ENCODE measurements at places on chromosomes 1 and 21. TPM values are rescaled to one million over a fixed set of nuclear protein-coding genes. Genes with fewer than 3 reads are reported as not detected.

DNA sequence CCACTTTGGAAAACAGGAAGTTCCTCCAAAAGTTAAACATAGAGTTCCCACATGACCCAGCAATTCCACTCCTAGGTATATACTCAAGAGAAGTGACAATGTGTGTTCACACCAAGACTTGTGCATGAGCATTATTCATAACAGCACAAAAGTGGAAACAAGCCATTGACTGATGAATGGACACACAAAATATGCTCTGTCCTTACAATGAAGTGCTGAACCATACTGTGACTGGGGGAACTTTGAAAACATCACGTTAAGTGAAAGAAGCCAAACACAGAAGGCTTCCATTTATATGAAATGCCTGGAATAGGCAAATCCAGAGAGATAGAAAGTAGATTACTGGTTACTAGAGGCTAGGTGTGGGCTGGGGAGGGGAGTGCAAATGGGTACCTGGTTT is 150.3 kb downstream of the ZSCAN20 start:
- H3K36me3 ChIP-seq: no peaks in the 10 kb centered on the region
- no peak overlapping the region for H3K27ac ChIP-seq
- no peak for DNase-seq
- no peak overlapping the region for H3K4me3 ChIP-seq
- H3K27me3 ChIP-seq: no peaks in the 10 kb centered on the region

GRCh38 chr21:43190951-43191350 is 22.1 kb downstream of the CRYAA start:
- no peaks in the 10 kb centered on the region for H3K4me1 ChIP-seq
- no peak overlapping the region for H3K27ac ChIP-seq
- no peaks in the 10 kb centered on the region for H3K27me3 ChIP-seq
- H3K36me3 ChIP-seq: no peaks in the 10 kb centered on the region

GRCh38 chr1:2053217-2053616 is 3.0 kb downstream of the PRKCZ start:
- no peak overlapping the region for H3K27ac ChIP-seq
- H3K27me3 ChIP-seq: no peaks in the 10 kb centered on the region
- DNase-seq: no peak
- H3K4me3 ChIP-seq: no peak overlapping the region
- H3K36me3 ChIP-seq: peaks cover 4% of the 10 kb centered on the region

DNA sequence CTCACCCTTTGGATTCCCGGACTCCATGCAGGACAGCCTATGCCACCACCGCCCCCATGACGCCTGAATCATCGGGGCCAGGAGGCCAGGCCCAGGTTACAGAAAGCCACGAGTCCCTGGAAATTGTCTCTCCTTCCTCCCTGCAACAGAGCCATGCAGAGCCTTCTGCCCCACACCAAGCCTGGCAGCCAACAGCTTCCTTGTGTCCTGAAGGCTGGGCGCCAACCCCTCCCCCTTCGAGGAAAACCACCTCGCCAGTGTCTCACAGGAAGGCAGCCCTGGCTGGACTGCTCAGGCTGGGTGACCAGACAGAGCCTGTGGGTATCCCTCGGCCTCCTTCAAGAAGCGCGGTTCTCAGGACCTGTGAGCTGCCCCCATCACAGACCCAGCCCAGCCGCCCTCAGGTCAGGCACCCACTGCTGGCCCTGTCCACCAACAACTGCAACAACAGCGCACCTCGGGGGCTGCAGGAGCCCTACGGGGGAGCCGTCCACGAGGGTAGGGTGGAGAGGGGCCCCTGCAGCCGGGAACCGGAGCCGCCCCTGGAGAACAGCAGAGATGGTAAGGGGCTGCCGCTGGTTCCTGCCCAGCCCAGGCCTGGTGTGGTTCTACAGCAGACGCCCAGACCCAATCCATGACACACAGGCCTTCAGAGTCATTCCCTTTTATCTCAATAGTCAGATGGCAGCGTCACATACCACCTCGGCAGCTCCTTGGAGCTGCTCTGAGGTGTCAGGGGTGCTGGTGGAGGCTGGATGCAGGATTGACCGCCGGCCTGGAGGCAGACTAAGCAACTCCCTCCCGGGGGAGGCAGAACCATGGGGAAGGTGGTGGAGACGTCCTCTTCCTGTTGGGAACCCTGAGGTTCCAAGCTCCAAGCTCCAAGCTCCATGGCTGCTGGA is 23.7 kb downstream of the KIAA1614 start:
- H3K27me3 ChIP-seq: no peaks in the 10 kb centered on the region
- no peak overlapping the region for H3K27ac ChIP-seq
- H3K36me3 ChIP-seq: peaks cover 5% of the 10 kb centered on the region
- no peak for DNase-seq
- H3K4me3 ChIP-seq: no peak overlapping the region
- peaks cover 6% of the 10 kb centered on the region for H3K4me1 ChIP-seq

- no peak overlapping the region for H3K27ac ChIP-seq
- H3K4me1 ChIP-seq: no peaks in the 10 kb centered on the region
- H3K4me3 ChIP-seq: no peak overlapping the region
Observed at GRCh38 chr21:34919406-34919805, 129.7 kb downstream of the RUNX1 start.

- H3K36me3 ChIP-seq: no peaks in the 10 kb centered on the region
- H3K27me3 ChIP-seq: no peaks in the 10 kb centered on the region
- H3K4me3 ChIP-seq: no peak overlapping the region
- peak; percentile 64 for DNase-seq
- H3K4me1 ChIP-seq: peaks cover 37% of the 10 kb centered on the region
- H3K27ac ChIP-seq: peak overlapping the region; percentile 36
Observed at GRCh38 chr1:183080406-183080805, 57.2 kb downstream of the LAMC1 start.

- H3K36me3 ChIP-seq: no peaks in the 10 kb centered on the region
- H3K4me3 ChIP-seq: no peak overlapping the region
- no peak for DNase-seq
- no peaks in the 10 kb centered on the region for H3K27me3 ChIP-seq
- H3K4me1 ChIP-seq: no peaks in the 10 kb centered on the region
Observed at GRCh38 chr1:209445576-209445975, 137.9 kb upstream of the CAMK1G start.

DNA sequence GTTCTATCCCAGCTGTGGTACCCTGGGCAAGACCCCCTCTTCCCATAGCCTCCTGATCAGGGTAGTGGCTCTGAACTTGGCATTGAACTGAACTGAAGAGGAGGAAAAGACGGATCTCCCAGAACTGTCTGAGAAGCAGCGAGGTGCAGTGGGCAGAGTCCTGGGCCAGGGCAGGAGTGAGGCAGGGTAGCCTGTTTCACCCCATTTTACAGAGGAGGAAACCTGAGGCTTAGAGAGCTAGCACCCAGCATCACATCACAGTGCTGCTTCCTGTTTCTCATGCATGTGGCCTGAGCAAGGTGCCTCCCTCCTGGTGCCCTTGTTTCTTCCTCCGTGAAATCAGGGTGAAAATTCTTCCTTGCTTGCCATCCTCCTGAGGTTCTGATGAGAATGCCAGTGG is 17.1 kb downstream of the ZNF362 start:
- no peak overlapping the region for H3K27ac ChIP-seq
- DNase-seq: no peak
- peaks cover 5% of the 10 kb centered on the region for H3K4me1 ChIP-seq
- H3K27me3 ChIP-seq: no peaks in the 10 kb centered on the region
- H3K36me3 ChIP-seq: peaks cover 12% of the 10 kb centered on the region
- no peak overlapping the region for H3K4me3 ChIP-seq

DNA sequence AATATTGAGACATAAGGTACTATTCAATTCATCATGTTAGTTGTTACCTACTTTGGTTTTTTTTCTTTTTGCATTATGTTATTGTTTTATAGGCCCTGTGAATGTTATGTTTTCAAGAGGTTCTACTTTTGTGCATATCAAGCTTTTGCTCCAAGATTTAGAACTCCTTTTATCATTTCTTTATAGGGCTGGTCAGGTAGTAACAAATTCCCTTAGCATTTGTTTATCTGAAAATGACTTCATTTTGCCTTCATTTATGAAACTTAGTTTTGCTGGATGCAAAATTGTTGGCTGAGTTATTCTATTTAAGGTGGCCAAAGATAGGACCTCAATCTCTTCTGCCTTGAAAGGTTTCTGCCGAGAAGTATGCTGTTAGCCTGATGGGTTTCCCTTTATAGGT is 21.3 kb upstream of the MAB21L3 start:
- H3K27ac ChIP-seq: no peak overlapping the region
- no peak overlapping the region for H3K4me3 ChIP-seq
- no peaks in the 10 kb centered on the region for H3K27me3 ChIP-seq
- no peak for DNase-seq
- no peaks in the 10 kb centered on the region for H3K36me3 ChIP-seq

- no peak overlapping the region for H3K4me3 ChIP-seq
- no peak overlapping the region for H3K27ac ChIP-seq
- DNase-seq: no peak
- H3K4me1 ChIP-seq: no peaks in the 10 kb centered on the region
Observed at GRCh38 chr1:112307930-112308591, 88.0 kb upstream of the CTTNBP2NL start.

GRCh38 chr21:46171585-46171984 is 12.7 kb downstream of the SPATC1L start:
- H3K4me3 ChIP-seq: no peak overlapping the region
- H3K27me3 ChIP-seq: no peaks in the 10 kb centered on the region
- H3K27ac ChIP-seq: no peak overlapping the region
- no peak for DNase-seq
- H3K4me1 ChIP-seq: no peaks in the 10 kb centered on the region
- no peaks in the 10 kb centered on the region for H3K36me3 ChIP-seq

DNA sequence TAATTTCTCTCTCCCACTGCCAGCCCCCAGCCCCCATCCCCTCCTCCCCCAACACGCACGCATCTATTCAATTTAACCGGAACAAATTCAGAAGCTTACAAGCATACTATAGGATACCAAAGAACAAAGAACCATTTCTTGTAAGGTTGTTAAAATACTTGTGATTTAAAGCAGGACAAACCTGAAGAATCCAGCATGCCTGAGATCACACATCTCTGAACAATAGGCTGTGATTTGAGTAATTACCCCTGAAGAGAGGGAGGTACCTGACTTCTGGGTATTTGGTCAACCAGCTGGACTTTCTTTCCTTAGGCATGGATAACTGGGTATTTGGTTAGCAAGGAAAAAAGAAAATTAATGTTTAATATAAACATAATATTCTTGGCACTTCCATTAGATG is 105.1 kb downstream of the NMNAT2 start:
- no peaks in the 10 kb centered on the region for H3K36me3 ChIP-seq
- H3K27ac ChIP-seq: no peak overlapping the region
- peaks cover 2% of the 10 kb centered on the region for H3K27me3 ChIP-seq
- no peaks in the 10 kb centered on the region for H3K4me1 ChIP-seq
- no peak overlapping the region for H3K4me3 ChIP-seq
- DNase-seq: no peak

GRCh38 chr21:38790961-38791360 is 14.8 kb upstream of the ETS2 start:
- no peak overlapping the region for H3K4me3 ChIP-seq
- no peaks in the 10 kb centered on the region for H3K4me1 ChIP-seq
- H3K27ac ChIP-seq: no peak overlapping the region
- DNase-seq: no peak

DNA sequence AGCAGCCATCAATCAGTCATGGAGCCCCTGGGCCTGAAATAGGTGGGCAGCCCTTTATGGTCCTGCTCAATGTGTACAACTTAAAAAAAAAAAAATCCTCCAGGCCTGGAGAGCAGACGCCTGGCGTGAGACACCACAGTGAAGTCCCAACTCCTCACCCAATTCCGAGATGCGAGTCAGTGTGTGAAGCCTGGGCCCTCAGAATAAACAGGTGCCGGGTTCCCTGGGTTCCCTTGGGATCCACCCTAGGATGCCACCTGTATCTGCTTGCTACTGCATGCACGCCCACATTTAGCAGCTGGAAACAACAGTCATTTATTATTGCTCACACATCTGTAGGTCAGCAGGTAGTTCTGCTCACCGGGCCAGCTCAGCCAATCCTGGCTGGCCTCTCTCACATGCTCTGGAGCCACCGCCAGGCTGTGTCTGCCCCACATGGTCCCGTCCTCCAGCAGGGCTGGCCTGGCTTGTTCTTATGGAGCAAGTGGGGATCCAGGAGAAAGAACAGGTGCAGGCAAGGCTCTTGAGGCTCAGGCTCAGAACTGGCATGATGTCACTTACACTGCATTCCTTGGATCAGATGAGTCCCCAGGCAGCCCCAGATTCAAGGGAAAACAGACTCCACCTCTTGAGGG is 172.7 kb downstream of the NPHP4 start:
- no peak overlapping the region for H3K4me3 ChIP-seq
- H3K27me3 ChIP-seq: no peaks in the 10 kb centered on the region
- DNase-seq: no peak
- H3K36me3 ChIP-seq: no peaks in the 10 kb centered on the region
- H3K4me1 ChIP-seq: no peaks in the 10 kb centered on the region

DNA sequence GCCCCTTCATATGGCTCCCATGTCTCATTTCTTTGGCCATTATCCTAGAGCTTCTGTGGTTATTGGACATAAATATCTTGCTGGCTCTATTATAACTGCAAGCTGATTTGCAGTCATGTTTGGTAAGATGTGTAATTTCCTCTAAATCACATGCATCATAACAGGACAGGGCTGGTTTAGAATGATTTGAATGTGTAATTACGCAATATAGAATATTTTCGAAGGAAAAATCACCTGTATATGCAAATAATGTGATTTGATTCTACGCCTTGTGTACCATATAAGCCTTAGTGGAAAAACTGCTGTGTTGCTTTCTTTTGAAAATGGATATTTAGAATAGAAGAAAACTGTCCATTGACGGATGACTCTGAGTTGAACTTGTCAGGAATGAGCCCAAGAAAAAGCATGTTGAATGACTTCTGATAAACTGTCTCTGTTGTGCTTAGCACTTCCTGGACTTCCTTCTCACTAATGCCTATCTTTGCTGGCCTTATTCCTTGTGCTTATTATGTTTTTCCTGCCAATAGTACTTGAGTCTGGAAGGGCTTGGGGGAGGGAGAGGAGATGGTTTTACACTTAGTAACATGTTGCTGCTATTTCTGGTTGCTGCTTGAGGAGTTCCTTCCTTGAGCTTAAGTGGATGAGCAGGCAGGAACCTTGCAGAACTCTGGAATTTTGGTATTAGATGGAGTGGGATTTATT is 6.5 kb downstream of the CACHD1 start:
- H3K4me3 ChIP-seq: no peak overlapping the region
- H3K4me1 ChIP-seq: peaks cover 40% of the 10 kb centered on the region
- no peaks in the 10 kb centered on the region for H3K36me3 ChIP-seq
- no peaks in the 10 kb centered on the region for H3K27me3 ChIP-seq
- DNase-seq: peak; percentile 37
- no peak overlapping the region for H3K27ac ChIP-seq

DNA sequence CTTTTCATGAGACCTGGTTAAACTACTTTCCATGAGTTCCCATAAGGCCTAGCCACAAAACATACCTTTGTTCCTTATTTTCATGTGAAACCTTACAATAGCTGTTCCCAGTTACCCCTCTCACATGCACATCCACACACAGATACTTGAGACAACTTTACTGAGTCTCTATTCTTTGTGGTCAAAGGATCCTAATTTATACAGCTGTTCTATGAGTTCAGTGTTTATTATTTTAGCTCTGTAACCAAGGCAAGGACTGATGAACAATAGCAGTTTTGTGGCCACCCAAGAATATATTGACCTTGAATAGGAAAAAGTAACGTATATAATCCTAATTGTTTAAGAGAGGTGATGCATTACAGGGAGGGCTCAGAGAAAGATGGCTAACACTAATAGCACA is 160.5 kb upstream of the CACYBP start:
- no peaks in the 10 kb centered on the region for H3K27me3 ChIP-seq
- H3K4me1 ChIP-seq: no peaks in the 10 kb centered on the region
- no peak overlapping the region for H3K4me3 ChIP-seq
- no peak for DNase-seq
- no peak overlapping the region for H3K27ac ChIP-seq
- H3K36me3 ChIP-seq: no peaks in the 10 kb centered on the region

ELF3 gene
- 0.17 TPM for total RNA-seq

MRPL39 gene
- total RNA-seq: 28.6 TPM

AQP10 gene
- total RNA-seq: 0.06 TPM

Data from adrenal gland (tissue), 19 donors.